Fibroblast of the aortic adventitia (primary cell): ENCODE measurements at places on chromosomes 11 and 22.
A peak's percentile ranks its signal among the peaks of the same experiment; 100 is the strongest.

GRCh38 chr22:48841881-48842582 is 985.6 kb downstream of the BRD1 start:
- DNase-seq: no peak

- DNase-seq: no peak
Observed at GRCh38 chr11:129967996-129968395, 34.6 kb downstream of the PRDM10 start.

GRCh38 chr22:43441216-43441615 is 29.4 kb downstream of the MPPED1 start:
- DNase-seq: no peak

GRCh38 chr22:47450876-47451475 is 688.5 kb downstream of the TBC1D22A start:
- no peak for DNase-seq

DNA sequence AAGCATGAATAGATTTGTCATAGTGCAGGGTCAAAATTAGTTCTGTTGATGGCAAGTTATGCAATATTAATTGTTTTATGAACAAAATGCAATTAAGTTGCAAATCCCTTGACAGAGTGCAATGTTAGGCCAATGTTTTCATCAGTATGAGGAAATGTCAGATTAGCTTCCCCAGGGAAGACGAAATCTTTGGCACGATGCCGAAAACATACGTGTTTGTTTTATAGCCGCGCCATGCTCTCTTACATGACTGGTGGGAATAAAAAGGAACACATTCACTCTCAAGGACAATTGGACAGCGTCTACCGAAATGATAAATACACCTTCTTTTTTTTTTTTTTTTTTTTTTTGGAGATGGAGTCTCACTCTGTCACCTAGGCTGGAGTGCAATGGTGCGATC is 27.0 kb downstream of the MFNG start:
- peak; percentile 16 for DNase-seq

DNA sequence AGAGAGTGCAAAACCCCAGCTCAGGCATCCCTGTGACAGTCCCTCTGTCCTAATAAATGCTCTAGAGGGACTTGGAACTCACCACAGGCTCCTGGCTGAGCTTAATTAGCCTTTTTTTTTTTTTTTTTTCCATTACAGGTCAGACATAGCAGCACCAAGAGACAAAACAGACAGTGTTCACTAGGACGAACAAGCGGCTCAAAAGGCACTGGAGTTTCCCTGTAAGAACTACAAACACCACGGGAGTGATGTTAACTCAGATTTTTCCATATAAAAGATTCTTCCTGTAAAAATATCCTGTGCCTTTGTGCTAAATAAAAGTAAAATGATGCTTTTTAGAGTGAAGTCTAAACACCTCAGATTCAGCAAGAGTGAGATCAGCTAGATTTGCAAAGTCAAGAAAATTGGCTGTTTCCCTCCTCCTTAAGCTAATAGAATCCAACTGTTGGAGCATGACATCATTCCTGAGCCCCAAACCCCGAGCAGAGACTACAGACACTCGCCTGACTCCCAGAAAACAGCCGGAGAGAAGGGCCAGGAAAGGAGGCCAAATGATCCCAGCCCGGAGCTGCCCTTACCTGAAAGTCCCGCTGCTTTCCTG is 101.0 kb upstream of the AKIP1 start:
- DNase-seq: peak; percentile 59

DNA sequence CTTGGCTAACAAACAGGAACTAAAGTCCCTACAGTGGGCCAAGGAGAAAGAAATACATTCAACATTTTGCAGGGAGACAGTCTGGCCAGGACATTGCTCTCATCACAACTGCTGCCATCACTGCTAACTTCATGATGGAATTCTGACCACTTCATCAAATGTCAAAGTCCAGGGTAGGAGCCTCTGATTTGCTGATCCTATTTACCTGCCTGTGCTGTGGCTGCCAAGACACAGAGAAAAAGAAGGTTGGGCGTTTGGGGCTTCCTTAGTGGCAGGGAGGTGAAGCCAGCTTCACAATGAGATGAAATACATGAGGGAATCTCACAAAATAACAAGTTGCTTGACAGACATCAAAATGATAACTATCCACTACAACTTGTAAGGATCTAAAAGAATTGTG is 343.9 kb upstream of the CADM1 start:
- DNase-seq: no peak

DNA sequence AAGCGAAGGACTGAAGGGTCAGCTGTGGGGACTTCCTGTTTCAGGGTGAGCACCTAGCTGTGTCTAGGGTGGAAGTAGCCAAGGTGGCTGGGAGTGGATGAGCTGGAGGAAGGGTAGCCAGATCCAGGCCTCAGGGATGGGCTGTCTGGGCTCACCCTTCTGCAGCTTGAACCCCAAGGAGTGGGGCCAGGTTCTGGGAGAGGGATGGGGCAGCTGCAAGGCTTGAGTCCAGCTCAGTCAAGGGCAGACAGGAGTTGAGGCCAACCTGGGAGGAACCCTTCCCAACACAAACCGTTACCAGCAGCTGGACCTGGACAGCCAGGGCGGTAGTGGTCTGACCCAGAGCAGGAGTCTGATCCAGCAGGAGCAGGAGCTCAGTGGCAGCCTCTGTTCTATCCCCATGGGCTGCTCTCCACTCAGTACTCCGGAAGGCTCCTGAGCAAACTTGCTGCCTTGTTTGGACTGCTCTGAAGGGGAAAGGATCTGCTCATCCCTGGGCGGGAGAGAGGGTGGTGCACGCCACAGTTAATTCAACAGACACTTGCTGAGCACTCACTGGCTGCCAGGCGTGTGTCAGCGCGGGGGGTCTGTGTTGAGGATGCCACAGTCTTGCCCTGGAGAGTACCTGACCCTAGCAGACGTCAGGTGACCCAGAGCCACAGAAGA is 53.8 kb upstream of the THY1 start:
- DNase-seq: no peak
